ENCODE measurements at places on chromosomes 3 and 15. TPM values are rescaled to one million over a fixed set of nuclear protein-coding genes. Genes with fewer than 3 reads are reported as not detected.

COLQ gene
- 14.3 TPM for total RNA-seq

GOLGA6L26 gene
- not detected for total RNA-seq

TGM4 gene
- total RNA-seq = not detected

DAG1 gene
- 55.1 TPM for total RNA-seq

MCF2L2 gene
- total RNA-seq = 110 TPM

C3orf52 gene
- 1.5 TPM for total RNA-seq

ARHGEF26 gene
- 21.5 TPM for total RNA-seq

GRCh38 chr3:59994732-59995304, 945.0 kb upstream of the CFAP20DC start:
- no peak for DNase-seq

GRCh38 chr3:174295306-174296092, 563.6 kb upstream of the NAALADL2 start:
- DNase-seq = no peak

DNA sequence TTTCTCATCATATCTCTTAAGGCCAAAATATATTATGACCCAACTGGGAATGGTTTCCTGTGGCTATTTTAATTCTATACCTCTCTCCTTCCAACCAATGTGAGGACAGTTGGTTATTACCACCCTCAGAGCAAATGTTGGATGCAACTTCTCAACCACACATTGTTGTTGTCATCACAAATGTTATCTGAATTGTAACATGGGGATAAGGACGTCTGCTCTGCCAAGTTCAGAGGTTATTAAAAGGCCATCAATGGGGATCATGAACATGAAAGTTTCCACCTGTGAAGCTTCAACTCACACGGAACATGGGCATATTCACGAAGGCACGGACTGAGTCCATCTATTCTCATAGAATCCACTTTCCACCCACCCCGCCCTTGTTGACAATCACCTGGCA, 46.8 kb downstream of the MB21D2 start:
- DNase-seq = no peak

- DNase-seq = no peak
Measured at GRCh38 chr3:178960181-178960580, 111.4 kb downstream of the ZMAT3 start.

- no peak for DNase-seq
Measured at GRCh38 chr3:62558549-62559112, 185.3 kb upstream of the FEZF2 start.

DNA sequence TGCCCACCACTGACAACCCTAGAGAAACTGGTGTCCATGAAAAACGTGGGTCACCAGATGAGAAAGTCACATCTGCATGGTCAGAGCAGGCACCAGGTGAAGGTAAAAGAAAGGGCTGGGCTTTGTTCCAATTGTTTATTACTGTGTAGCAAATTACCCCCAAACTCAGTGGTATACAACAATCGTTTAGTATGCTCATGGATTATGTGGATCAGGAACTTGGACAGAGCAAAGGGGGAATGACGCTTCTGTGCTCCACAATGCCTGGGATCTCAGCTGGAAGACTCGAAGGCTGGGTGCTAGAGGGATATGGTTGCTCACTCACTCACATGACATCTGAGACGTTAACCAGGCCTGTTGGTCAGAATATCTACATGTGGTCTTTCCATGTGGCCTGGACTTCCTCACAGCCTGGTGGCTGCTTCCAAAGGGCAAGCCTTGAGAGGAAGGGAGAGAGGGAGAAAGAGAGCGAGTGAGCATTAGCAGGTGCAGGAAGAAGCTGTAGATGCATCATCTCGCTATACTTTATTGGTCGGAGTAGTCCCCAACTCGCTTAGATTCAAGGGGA, 44.9 kb downstream of the LPP start:
- DNase-seq = no peak

- no peak for DNase-seq
Measured at GRCh38 chr3:109140318-109140717, 3.8 kb downstream of the C3orf85 start.

DNA sequence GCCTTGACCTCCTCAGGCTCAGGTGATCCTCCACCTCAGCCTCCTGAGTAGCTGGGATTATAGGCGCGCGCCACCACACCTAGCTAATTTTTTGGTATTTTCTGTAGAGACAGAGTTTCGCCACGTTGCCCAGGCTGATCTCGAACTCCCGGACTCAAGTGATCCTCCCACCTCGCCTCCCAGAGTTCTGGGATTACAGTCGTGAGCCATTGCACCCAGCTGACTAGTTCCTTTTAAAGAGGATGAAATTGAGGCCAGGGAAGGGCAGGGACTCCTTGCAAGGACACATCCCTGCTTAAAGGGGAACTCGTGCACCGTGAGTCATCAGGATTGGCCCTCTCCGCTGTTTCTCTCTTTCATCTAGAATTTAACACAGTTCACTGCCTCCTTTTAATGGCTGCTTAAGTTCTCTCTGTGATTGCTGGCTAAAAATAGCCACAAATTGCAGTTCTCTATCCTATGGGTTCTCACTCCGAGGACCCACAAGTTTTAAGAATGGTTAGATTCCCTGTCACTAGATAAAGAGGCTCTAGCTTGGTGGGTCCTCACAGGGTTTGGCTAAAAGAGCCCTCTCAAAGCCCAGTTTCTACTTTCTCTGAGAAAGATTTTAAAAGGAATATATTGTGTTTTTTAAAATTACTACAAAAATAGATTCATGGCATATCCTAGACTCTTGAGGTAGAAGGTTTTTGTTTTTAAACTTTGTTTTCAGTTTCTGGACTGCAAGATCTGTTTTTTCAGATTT, 1.4 kb downstream of the CRTAP start:
- DNase-seq = peak; percentile 63

DNA sequence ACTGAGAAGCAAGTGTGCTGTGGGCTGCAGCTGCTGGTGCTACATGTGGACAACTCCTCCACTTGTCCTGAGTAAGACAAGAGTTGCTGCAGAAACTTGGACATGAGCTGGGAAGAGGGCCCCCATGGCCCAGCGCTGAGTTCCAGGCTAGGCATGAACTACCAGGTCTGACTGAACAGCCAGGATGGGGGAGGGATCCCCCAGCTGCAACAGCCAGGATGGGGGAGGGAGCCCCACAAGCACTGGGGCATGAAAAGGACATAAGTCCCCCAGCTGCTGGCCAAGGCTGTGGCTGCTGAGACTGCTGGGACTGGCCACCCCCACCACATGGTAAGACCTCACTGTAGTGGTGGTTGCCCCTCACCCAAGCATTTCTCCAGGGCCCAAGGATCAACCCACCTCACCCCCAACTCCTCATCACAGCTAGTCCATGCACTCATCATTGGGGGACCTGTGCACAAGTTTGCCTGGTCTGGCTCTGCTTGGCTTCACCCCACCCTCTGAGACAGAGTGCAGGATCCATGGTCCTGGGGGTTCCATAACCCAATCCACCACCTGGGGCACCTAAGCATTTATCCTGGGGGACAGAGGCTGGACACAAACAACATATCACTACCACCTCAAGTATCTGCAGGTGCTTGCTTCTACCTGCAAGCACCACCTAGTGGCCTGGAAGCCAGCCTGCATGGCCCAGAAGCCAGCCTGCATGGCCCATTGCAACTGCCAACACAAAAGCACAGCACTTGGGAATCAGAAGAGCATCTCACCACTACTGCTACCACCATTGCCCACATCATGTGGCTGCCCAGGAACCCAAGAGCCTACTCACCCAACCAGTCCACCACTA, 84.5 kb upstream of the STT3B start:
- DNase-seq = no peak

DNA sequence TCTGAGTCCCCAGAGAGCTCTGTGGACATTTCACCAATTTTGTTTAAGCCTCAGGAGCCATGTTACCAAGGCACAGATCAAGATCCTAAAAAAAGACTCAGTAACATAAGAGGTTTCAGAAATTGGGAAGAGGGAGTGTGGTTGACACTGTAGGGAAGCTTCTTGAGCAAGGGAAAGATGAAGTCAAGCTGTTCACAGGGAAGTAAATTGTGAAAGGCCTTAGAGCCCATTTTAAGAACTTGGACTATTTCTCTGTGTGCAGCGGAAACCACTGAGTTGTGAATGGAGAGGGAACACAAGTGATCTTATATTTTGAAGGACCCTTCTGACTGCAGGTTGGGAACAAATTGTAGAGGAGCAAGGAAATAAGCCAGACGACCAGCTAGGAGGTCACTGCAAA, 18.7 kb downstream of the BCL2A1 start:
- no peak for DNase-seq

DNA sequence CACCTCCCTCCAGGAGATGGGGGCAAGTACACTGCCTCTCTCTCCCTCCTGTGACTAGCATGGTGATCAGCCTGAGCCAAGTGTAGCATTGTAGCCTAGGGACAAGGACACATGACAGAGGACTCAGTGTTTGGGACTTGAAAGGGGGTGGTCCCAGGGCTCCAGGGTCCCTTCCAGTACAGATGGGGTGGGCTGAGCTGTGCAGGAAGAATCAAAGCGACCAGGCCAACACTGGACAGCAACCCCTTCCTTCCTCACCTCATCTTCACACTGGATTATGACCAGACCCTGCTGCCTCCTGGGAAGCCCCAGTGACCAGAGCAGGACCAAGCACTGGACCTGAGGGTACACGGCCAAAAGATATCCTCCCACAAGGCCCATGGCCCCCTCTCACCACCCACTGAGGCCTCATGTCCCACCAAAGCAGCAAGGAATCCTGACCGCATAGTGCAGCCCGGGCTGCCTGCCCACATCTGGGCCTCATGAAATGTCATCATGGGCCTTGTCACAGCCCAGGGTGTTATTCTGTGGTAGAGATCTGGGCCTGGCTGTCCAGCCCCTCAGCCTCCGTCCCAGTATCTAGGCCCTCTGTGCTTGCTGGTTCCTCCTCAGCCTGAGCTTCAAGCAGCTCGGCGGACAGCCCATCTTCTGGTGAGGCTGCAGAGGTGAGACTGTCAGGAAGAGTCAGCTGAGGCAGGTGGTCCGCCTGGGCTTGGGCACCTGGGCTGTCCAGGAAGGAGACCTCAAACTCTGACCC, 9.5 kb downstream of the GORASP1 start:
- DNase-seq = no peak

DNA sequence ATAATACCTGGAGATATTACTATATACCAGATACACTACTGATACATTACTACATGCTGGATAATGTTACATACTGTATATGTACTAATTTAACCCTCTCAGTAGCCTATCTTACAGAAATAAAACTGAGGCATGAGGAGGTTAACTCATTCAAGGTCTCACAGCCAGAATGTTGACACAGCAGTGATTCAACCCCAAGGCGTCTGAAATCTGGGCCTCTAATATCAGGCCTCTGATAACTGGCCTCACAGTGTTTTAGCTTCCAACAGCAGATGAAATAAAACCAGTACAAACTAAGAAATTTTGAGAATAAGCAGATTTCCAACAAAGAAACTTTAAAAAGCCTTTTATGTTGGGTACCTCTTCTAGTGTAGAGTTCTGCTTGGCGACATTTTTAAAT, 23.4 kb downstream of the DZIP1L start:
- DNase-seq = no peak

- DNase-seq = no peak
Measured at GRCh38 chr3:57832900-57833313, 76.8 kb downstream of the SLMAP start.

DNA sequence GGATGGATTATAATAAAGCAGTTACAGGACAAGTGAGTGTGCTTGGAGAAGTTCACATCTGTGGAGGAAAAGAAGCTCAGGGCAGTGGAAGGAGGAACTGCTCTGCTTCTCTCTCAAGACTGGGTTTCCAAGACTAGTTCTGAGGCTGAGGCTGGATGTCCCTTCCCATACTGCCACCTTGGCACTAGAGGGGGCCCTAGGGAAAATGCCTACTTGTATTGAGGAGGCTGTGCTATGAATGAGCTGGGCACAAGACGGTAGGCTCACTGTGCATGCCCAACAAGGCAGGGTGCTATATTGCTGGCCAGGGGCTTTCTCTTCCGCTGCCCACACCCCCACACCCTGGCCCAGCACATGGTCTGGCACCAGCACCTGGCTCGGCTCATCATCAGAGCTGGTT, 65.2 kb downstream of the SLCO2A1 start:
- DNase-seq = no peak

GRCh38 chr15:55743729-55744655, 1.0 kb upstream of the PRTG start:
- no peak for DNase-seq

DNA sequence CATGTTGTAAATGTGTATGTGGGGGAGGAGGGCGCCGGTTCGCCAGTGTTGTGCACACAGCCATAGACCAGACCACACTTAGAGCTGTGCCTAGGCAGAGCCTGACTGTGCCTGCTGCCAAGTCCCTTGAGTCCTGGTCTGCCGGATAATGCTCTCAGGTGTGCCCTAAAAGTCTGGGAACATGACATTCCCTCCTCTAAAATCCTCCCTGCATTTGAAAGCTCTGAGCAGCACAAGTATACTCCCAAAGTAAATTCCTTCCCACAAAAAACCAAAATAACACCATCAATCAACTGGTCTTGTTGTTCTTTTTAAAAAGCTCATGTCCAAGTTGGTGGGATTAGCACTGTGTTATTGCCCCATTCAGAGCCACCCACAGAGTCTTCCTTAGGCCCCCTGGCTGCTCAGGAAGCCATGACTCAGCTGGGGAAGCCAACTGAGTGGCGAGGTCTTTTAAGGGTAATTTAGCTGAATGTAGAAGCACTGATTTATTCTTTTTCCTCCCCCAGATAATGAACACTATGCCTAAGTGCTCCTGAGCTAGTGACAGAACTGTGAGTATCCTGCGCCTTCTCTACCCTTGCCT, 147.8 kb upstream of the MCTP2 start:
- no peak for DNase-seq

- DNase-seq = no peak
Measured at GRCh38 chr3:132119531-132119930, 84.7 kb upstream of the CPNE4 start.

DNA sequence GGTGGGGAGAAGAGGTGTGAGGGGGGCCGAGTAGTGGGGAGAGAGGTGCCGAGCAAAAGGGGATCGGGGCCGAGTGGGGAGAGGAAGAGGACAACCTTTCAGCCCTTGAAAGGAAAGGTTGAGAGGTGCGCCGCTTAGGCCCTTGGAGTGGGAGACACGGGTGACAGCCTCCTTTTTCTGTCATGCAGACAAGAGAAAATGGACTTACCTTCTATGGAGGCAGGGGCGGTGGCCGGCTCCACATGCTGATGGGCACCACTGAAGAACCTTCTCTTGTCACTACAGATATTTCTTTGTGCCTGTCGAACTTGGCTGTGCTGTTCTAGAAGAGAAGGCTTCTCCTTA, 421 bp downstream of the KLHL18 start:
- no peak for DNase-seq

GRCh38 chr3:38469852-38470251, 16.2 kb downstream of the ACVR2B start:
- no peak for DNase-seq

DNA sequence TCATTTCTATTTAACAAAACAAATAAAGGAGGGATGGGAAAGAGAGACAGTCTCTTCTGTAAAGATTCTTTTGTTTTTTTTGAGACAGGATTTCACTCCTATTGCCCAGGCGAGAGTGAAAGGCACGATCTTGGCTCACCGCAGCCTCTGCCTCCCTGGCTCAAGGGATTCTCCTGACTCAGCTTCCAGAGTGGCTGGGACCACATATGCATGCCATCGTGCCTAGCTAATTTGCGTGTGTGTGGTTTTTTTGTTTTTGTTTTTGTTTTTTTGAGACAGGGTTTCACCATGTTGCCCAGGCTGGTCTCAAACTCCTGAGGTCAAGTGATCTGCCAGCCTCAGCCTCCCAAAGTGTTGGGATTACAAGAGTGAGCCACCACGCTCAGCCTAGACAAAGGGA, 23.3 kb downstream of the STAG1 start:
- DNase-seq = no peak

Data from dorsolateral prefrontal cortex (tissue), 122 donors.